CD4-positive, alpha-beta T cell treated with Interleukin-1 beta for 1 hour (primary cell): ENCODE measurements at places on chromosomes 7 and 10.

DNA sequence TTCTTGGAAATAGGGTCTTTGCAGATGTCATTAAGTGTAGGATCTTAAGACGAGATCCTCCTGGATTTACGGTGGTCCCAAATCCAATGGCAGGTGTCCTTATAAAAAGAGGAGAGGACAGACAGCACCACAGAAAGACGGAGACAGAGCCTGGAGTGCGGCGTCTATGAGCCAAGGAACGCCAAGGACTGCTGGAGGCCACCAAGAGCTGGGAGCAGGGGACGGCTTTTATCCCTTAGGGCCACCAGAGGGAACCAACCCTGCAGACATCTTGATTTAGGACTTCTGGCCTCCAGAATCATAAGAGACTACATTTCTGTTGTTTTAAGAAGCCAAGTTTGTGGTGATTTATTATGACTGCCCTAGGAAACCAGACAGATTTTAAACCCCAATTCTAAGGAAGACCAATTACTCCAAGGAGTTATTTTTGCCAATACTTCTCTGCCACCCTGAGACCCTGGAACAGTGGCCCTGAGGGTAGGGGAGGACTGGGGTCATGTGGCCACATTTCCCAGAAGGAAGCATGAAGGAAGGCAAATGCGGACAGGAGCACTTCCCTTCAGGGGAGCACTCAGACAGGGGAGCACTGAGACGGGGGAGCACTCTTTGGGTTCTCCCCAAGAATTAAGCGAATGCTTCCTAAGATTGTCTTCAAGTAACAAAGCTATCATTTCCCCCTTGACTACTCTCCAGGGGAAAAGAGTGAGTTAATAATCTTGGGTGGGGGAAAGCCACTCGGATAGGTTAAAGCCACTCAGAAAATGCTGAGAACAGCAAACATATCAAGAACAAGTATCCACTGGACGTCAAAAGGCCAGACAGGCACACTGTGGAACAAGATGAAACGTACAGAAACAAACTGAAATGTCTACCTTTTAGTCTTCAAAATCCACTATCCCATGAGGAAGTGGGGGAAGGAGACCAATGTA, 67.5 kb downstream of the CHST15 start:
- no peak for DNase-seq

DNA sequence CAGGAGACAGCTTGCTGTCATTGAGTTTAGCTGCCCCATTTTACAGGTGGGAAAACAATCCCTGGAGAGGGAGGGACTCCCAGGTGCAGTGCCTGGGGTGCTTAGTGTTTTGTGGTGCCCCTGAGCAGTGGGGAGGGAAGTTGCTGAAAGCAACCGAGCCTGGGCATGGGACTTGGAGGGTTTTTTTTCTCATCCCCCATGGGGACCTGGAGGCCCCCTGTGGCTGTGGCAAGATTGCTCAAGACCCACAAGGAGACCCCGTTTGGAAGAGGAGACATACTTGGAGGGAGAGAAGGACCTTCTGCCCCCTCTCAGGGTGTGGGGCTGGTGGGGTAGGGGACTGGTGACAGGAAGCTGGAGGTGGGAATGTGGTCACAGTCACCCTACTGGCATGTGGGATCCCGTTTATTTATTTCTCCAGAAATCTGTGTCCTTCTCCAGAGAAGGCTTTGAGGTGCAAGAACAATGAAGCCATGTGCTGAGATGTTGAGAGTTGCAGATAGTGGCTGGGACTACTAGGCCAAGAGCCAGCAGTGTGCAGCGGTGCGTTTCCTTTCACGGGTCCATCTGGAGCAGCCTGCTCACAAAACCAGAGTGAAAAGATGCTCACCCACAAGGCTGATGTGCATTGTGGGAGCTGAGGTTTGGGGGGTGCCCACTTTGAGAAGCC, 21.5 kb downstream of the ZMIZ1 start:
- DNase-seq, result no peak

- no peak for DNase-seq
Observed at GRCh38 chr10:118277871-118278270, 64.3 kb downstream of the FAM204A start.

- no peak for DNase-seq
Observed at GRCh38 chr7:76281706-76282343, 20.6 kb upstream of the HSPB1 start.

- DNase-seq, result no peak
Observed at GRCh38 chr10:107733328-107734130, 569.0 kb upstream of the SORCS1 start.

DNA sequence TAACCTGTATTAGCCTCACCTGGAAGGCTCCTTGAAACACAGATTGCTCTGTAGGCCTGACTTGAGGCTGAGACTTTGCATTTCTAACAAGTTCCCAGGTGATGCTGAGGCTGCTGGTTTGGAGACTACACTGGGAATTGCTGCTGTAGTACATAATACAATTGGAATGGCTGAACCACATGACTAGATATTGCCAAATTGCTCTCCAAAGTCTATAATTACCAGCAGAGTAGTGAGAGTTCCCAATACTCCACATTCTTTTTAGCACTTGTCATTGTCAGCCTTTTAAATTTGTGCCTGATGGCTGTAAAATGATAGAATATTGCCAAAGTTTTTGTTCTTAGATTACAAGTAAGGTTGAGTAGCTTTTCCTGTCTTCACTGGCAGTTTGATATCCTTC, 39.9 kb downstream of the PLEKHA8 start:
- no peak for DNase-seq
